ENCODE measurements at places on chromosomes 12 and 14. TPM values are rescaled to one million over a fixed set of nuclear protein-coding genes. Genes with fewer than 3 reads are reported as not detected.

STAB2 gene
- total RNA-seq = not detected

DNA sequence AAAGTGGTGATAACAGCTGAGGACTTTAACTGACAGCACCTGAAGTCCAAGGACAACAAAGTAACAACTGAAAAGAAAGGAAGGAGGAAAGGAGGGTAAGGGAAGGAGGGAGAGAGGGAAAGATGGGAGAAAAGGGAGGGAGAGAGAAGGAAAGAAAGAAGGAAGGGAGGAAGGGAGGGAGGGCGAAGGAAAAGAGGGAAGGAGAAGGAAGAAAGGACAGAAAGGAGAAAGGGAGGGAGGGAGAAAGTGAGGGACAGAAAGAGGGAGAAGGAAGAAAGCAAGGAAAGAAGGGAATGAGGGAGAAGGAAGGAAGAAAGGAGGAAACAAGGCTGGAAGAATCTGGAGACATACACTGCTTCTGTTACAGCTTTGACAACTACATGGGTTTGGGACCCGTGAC is 494.4 kb downstream of the FUT8 start:
- no peak for DNase-seq

DNA sequence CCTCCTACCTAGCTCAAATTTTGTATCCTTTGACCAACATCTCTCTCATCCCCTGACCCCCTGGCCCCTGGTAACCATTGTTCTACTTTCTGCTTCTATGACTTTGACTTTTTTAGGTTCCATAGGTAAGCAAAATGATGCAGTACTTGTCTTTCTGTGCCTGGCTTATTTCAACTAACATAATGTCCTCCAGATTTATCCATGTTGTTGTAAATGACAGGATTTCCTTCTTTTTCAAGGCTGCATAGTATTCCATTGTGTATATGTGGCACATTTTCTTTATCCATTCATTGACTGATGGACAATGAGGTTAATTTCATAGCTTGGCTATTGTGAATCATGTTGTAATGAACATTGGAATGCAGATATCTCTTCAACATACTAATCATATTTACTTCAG is 170.1 kb downstream of the DPY19L2 start:
- DNase-seq = no peak

- DNase-seq = no peak
Measured at GRCh38 chr12:27931390-27931789, 41.1 kb downstream of the PTHLH start.

DNA sequence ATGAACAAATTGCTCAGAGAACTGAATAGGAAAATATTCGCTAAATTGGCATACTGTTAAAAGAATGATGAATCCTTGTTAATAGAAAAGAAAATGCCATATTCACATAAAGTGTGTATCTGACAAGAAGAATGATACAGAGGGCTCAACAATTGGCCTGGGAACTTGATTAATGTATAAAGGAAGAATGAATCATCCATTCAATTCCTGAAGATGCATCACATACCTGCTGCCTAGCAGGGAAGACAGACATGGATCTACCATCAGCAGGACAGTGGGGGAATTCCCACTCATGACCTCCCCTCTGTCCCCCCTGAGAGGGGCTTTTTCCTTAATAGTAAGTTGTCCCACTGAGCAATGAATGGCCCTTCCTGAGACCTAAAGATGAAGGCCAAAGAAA is 13.5 kb downstream of the PTPN21 start:
- no peak for DNase-seq

MEG3 gene
- 0.13 TPM for total RNA-seq

GRCh38 chr14:99534863-99535262 is 53.7 kb downstream of the CCNK start:
- no peak for DNase-seq

DNA sequence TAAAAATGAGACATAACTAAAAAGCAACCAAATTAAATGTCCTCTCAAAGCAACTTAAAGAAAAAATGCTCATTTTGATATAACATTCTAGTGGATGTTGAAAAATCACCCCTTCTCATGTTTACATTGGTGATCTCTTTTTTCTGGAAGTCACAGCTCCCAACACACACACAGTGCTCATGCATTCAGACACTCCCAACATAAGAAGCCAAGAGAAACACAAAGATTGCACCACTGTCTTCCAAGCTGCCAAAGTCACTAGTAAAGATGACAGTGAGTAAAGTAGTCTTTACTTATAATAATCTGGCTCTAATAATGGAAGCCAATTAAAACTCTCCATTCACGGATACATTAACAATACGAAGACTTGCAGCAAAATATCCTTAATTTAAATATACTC is 218.4 kb downstream of the NTF3 start:
- no peak for DNase-seq

Data from CD8-positive, alpha-beta memory T cell (primary cell).